ENCODE measurements at places on chromosomes 2 and 18. TPM values are rescaled to one million over a fixed set of nuclear protein-coding genes. Genes with fewer than 3 reads are reported as not detected.

Gene PLEKHH2
- polyA plus RNA-seq = 39.8 TPM

Gene DNAJC5G
- polyA plus RNA-seq = 1.1 TPM

Gene SFT2D3
- polyA plus RNA-seq = not detected

Gene IL1R2
- 0.36 TPM for polyA plus RNA-seq

Gene GALNT3
- 14.3 TPM for polyA plus RNA-seq

Gene PID1
- polyA plus RNA-seq = 8.9 TPM

Gene BOLL
- not detected for polyA plus RNA-seq

Gene CRYGC
- not detected for polyA plus RNA-seq

Gene ESPNL
- polyA plus RNA-seq = 3.0 TPM

Gene ATP6V1C2
- polyA plus RNA-seq = 8.3 TPM

Gene STPG4
- polyA plus RNA-seq = 0.22 TPM

Gene TMEM247
- polyA plus RNA-seq = not detected

Gene PROKR1
- polyA plus RNA-seq = 0.31 TPM

Gene TUBA4B
- polyA plus RNA-seq = 0.49 TPM

Gene RAB6C
- polyA plus RNA-seq = 0.77 TPM

- no peak for DNase-seq
Observed at GRCh38 chr2:227473122-227473461, 1.1 kb downstream of the AGFG1 start.

- DNase-seq = no peak
Observed at GRCh38 chr2:166278856-166279255, 96.9 kb downstream of the SCN9A start.

DNA sequence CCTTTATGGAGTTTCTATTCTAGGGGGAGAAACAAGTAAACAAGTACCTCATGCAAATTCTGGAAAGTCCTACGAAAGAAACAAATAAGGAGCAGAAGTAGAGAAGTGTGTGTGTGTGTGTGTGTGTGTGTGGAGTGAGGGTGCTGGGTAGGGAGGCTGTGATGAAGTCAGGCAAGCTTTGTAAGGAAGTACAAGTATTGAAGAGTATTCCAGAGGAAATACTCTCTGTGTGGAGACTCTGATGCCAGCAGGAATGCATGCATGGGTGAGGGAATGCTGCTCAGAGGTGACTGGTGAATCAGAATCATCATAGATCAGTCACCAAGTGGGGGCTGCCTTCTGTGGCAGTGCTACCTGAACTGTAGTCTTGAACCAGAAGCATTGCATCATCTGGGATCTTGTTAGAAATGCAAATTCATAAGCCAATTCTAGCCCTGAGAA, 34.5 kb downstream of the SLC4A3 start:
- no peak for DNase-seq

DNA sequence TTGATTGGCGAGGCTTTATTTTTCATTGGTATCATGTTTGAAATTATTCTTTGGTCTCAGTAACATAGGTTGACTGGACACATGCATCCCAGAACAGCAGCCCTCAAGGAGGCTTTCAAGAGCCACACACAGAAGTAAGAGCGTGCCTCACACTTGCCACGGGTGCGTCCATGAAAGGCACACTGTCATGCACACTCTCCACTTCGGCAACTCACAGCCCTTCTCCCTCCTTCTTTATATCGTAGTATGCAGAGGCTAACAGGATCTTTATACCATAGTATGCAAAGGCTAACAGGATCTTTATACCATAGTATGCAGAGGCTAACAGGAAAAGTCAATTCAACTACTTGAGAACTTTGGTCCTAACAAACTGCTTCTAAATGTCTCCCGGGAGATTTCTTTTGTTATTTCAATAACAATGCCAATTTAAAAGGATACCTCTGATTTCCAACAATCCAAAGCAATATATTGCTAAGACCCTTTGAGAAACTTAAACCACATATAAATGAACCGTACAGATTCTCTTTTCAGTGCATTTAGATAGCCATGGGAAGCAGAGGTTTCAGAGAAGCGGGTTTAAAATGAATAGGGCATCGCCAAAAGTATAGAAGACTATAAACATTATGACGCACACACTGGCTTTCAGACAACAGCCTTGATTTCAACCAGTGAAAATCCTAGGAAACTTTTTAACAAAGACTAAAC, 26.5 kb upstream of the ZNF516 start:
- no peak for DNase-seq

GRCh38 chr2:113175042-113175628, 1.4 kb downstream of the PSD4 start:
- DNase-seq = no peak

DNA sequence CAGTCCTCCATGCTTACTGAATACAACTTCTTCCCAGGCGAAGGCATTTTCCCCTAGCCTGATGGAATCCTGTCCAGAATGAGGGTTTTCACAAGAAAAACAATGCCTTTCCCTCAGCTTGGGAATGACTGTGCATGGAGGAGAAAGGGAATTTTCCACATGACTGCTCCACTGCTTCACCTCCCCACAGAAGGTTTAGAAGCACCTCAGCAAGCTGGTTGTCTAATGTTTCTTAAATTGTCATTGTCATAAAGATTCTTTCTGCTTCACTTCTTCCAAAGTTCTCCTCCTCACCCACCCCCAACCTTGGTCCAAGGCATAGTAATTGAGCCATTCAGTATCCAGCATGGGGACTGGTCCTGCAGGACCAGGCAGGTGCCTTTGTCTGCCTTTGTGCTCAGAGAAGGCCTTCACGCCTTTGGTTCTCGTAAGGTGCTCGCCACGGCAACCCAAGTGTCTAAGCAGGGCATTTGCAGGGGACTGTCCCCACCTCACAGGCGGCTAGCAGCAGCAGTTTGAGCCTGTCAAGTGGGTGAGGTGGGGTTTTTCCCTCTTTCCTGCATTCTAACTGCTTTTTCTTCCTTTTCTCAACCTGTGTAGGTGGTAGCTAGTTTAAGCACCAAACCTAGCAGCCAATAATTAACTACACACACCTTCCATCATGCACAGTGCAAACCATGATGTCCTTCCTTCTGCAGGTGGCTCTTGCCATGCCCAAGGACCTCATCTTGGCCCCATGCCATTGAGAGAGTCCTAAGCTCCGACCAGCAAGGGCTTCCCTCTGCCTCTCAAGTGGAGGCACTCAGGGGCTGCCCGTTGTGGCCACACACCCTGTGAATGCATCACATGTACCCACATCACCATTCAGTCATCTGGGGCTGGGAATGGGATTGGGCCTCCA, 65.7 kb upstream of the BCL2L11 start:
- no peak for DNase-seq

DNA sequence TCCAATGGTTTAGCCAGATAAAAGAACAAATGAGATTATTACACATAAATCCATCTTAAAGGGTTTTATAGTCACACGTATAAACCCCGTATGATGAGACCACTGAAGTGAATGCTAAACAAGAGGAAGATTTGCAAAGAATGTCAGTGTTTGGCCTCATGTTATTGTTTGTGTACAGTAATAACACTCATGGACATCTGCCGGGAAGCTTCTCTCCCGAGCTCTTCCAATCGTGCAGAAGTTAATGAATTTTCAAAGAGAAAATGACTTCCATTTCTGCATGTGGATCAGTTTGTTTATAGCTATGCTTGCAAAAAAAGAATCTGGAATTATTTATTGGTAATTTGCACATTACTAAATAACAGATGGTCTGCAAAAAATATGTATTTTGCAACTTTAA, 88.5 kb upstream of the APCDD1 start:
- no peak for DNase-seq

DNA sequence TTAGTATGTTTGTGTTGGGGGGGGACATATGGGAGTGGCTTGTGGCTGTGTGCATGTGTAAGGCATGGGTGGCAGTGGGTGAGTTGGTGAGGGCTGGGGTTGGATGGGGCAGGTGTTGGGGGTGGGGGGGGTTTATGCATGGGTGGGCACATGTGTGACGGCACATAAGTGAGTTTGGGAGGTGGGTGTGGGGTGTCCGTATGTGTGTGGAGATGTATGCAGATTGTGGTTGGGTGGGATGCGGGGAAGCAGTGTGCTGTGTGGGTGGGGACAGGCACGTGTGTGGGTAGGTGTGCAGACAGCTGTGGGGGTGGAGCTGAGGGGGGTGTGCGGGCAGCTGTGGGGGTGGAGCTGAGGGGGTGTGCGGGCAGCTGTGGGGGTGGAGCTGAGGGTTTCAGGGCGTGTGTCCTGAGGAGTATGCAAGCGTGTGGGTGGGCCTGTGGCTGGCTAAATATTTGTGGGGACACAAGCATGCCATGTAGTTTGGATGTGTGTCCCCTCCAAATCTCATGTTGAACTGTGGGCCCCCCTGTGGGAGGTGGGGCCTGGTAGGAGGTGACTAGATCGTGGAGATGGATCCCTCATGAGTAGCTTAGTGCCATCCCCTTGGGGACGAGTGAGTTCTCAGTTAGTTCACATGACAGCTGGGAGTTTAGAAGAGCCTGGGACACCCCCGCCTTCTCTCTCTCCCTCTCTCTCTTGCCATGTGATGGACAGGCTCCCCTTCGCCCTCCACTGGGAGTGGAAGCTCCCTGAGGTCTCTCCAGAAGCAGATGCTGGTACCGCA, 59.4 kb downstream of the ANKMY1 start:
- no peak for DNase-seq

DNA sequence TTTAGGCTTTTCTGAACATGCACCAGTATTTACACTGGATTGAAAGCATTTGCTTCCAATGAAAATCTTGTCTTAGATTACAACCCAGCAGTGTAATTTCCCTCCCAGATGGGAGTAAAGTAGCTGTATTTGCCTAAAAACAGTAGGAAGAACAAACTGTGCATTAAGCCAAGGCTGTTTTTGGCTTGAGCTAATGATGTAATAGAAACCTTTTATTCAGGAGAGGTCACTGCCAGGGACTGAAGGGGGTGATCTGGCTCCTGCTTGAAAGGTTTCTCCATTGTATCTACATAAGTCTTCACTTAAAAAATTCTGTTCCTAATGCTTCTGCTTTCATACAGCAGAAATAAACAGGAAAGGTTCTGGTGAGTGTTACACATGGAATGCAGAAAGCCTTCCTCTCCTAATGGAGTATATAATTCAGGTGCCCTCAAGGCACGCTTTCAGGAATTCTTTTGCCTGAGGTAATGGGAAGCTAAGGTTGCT, 74.4 kb downstream of the MEIS1 start:
- DNase-seq = no peak

DNA sequence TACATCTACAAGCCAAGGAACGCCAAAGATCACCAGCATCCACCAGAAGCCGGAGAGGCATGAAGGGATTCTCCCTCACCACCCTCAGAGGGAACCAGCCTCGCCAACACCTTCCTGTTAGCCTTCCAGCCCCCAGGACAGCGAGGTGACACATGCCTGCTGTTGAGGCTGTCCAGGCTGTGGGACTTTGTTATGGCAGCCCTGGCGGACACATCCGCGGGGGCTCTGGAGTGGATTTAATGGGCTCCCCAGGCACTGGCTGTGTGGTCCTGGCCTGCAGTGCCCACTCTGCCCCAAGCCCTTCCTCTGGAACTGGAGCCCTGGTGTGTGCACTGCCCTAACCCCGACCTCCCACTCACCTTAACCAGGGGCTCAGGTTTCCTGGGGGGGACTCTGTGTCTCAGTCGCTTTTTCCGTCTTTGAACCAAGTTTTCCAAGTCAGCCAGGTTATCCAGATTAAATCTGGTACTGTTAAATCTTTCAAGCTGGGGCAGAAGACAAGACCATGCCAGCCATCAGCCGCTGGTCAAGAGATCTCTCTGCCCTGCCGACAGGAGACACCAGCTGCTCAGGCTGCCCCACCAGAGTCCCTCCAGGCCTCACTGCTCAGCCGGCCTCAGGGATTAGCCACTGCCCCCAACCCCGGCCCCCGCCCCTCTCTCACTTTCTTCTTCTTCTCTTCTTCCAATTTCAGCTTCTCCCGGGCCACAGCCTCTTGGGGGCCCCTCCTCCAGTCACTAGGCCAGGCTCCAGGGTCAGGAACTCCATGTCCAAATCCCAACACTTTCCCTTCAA, 1.9 kb downstream of the ANKRD23 start:
- no peak for DNase-seq

- no peak for DNase-seq
Observed at GRCh38 chr2:19158896-19159295, 199.5 kb downstream of the OSR1 start.

- DNase-seq = no peak
Observed at GRCh38 chr2:171575606-171576005, 53.3 kb downstream of the CYBRD1 start.

DNA sequence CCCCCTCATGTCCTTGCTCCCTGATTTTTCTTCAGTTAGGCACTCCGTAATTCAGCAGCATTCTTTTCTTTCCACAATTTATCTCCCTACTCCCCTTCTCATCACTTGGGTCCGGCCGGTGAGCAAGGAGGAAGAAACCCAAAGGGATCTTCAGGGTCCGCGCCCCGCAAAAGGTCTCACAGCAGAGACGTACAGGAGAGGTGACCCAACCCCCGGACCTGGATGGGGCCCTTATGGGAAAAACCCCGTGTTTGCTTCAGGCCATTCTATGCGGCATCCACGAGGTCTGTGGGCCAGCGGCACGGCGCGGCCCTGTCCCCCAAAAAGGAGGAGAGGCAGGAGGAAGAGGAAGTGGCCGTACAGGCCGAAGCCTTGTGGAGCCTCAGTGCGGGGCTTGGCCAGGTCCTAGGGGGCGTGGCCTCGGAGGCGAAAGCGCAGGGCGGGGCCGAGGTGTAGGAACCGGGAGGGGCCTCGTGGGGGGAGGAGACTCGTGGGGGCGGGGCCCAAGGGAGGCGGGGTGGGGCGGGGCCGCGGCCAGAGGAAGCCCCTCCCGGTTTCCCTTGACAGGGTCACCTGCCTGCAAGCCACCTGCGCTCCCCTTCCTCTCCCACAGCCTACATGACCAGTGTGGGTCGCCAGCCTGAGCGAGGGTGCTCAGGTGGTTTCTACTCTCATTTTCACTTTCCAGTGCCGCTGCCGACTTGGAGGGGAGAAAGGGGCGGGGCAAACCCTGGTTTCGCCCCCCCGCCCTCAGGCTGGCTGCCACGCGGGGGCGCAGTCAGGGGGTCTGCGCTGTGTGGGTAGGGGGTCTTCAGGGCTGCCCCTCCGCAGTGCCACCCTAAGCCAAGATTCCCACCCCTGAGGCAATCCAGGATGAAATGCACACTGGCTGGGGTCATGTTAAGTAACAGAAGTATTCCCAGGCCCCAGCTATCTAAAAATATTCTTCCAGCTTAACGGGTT, 156.4 kb upstream of the XPO1 start:
- DNase-seq = peak; percentile 79
